Activated CD4-positive, alpha-beta T cell treated with anti-CD3 and anti-CD28 coated beads for 1 hour (primary cell): ENCODE measurements at places on chromosomes 2 and 18.

- no peak for DNase-seq
These were observed 1057.1 kb upstream of the CRIM1 start for GRCh38 chr2:35298493-35298892.

- peak; percentile 73 for DNase-seq
These were observed at the start of gene PSD4 for GRCh38 chr2:113173542-113174375. PSD4 (plus strand) TSS chr2:113173971; CDS start chr2:113182457, 8,486 bp downstream.

GRCh38 chr2:163341426-163341825 lies 394.4 kb downstream of the FIGN start:
- DNase-seq: no peak

GRCh38 chr2:65142515-65142914 lies 12.6 kb upstream of the RAB1A start:
- no peak for DNase-seq

GRCh38 chr2:238942726-238943300 lies 94.9 kb downstream of the TWIST2 start:
- no peak for DNase-seq
